ENCODE measurements at places on chromosomes 3 and 15.

- no peak for DNase-seq
Observed at GRCh38 chr3:54133196-54133595, 10.8 kb downstream of the CACNA2D3 start.

- peak; percentile 5 for DNase-seq
Observed at GRCh38 chr3:89098964-89099585, 8.3 kb upstream of the EPHA3 start.

- DNase-seq, result no peak
Observed at GRCh38 chr3:105834768-105835167, 34.0 kb downstream of the CBLB start.

DNA sequence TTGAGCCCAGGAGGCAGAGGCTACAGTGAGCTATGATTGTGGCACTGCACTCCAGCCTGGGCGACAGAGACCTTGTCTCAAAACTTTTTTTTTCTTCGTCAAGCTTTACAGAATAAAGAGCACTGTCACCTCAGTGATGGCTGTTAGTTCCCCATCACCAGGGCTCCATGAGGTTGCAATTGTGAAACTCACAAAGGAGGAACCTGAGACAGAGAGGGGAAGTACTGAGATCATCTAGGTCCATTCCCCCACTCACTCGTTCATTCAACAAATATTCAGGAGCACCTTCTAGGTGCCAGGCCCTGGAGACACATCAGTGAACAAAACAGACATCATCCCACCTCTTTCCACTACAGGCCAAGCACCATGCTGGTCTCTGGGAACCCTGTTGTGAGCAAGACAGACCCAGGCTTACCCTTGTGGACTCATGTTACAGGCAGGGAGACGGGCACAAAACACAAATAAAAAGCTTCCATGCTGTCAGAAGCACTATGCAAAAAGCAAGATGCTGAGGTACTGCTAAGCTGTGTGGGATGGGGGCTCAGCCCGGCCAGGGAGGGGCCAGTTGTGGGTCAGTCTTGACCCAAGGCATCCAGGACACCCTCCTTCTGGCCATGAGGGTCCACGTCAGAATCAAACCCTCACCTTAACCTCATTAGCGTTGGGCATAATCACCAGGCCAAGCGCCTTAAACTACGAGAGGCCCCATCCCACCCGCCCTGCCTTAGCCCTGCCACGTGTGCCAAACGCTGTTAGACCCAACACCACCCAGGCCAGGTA is 2.1 kb upstream of the RHO start:
- DNase-seq, result peak; percentile 14

- no peak for DNase-seq
Observed at GRCh38 chr3:139509631-139510030, 29.9 kb downstream of the RBP1 start.

DNA sequence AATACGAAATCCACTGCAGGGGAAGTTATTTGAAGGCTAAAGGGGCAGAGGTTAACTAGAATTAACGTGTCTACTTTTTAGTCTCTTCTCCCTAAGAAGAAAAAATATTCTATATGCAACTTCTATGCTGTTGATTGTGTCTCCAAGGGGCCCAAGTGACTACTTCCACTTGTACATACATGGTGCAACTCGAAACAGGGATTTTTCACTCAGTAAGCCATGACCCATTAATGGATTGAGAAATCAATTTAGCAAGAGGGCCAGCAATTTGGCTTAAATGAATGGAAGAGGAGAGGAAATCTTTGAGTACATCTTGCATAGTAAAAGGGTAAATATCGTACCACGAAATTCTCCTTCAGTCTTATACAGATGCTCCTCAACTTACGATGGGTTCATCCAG is 151.1 kb upstream of the HES1 start:
- DNase-seq, result no peak

GRCh38 chr15:74345051-74345450 is 22.4 kb downstream of the CYP11A1 start:
- no peak for DNase-seq

DNA sequence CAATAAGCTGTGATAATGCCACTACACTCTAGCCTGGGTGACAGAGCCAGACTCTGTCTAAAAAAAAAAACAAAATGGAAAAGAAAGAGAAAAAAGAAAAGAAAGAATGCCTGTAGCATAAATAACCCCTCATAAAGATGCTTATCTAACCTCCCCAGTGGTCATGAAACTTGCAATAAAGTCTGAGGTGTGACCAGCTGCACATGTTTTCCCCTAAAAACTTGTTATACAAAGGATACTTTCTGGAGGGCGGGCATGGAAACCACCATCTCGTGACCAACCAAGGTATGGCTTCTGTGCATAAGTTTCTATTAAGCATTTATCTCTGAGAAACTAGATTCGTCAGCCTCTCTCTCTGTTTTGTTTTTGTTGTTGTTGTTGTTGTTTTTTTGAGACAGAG is 21.8 kb downstream of the CCDC32 start:
- DNase-seq, result no peak

DNA sequence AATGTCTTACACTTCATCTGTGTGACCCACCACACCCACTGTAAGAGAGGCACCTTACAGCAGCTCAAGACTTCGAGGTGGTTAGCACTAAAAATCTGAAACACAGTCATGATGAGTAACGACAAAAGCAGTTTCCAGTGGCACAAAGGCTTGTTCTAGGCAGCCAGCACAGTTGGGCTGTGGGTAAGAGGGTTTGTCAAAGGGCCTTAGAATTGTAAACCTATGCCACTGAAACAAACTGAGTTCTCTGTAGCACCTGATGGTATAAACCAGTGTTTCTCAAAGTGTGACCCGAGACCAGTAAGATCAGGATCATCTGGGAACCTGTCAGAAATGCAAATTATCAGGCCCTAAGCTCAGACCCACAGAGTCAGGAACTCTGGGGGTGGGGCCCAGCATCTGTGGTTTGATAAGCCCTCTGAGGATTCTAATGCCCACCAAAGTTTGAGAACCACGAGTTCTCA is 36.5 kb downstream of the DAPK2 start:
- peak; percentile 6 for DNase-seq

GRCh38 chr3:128283421-128283820 is 130.1 kb downstream of the EEFSEC start:
- no peak for DNase-seq

DNA sequence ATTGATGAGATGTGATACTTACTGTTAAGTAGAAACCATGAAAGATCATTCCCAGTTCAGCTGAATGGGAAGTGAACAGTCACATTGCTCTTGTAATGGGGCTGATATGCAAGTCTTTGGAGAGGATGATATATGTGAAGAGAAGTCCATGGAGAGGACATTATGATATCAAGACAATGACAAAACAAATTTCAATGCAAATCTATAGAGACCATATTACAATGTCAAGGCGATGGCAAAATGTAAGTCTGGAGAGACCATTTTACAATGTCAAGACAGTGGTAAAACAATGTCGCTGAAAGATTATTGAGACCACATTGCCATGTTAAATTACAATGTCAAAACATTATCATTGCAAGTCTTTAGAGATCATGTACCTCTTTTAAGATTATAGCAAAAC is 277.1 kb upstream of the MEIS2 start:
- no peak for DNase-seq

GRCh38 chr3:81502236-81502635 is 259.2 kb downstream of the GBE1 start:
- no peak for DNase-seq

- DNase-seq, result peak; percentile 33
Observed at GRCh38 chr3:71724584-71725270, 475 bp downstream of the EIF4E3 start.

DNA sequence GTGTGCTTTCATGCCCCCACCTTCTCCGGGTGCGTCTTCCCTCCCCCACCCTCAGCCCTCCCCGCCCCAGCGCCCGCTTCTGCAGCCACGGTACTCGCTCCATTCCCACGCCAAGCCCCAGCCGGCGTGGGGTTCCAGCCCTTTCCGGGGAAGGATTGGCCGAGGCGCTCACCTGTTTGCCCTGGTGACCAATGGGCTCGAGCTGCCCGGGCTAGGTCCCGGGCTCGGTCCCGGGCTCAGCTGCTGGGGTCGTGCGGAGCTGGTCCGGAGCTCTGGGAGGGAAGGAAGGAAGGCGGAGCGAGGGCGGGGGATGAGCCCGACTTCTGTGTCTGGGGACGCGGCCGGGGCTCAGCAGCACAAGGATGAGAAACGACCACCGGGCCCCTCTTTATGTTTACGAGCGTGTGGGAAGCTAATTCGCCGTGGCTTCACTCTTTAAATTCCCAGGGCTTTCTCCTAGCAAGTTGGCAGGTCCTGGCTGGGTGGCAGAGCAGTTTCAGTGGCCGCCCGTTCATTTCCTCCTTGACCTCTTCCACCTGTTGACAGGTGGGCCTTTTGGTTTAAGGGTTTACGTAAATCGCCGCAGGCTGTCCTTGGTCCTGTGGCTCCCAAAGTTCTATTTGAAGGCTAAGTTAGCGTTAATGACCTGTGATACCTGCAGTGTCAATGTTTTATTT is at the start of gene IGSF10:
Gene IGSF10, minus strand, starts transcription at position 288 of the 677 bp plus-strand sequence. CDS start 2,352 bp downstream, outside the sequence.
- no peak for DNase-seq

DNA sequence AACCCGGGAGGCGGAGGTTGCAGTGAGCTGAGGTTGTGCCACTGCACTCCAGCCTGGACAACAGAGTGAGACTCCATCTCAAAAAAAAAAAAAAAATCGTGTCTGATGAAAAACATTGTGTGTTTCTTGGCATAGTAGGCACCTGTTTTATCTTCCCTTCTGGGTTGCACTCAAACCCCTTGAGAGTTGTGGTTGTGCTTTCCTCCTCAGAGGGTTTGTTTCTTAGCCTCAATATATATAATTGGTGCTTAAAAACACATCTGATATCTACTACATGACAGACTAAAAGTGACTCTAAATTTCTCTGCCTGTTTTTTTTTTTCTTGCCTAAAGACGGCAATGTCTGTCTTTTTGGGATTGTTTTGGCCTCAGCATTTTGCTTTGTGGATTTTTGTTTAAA is 7.6 kb downstream of the NR1D2 start:
- peak; percentile 26 for DNase-seq

DNA sequence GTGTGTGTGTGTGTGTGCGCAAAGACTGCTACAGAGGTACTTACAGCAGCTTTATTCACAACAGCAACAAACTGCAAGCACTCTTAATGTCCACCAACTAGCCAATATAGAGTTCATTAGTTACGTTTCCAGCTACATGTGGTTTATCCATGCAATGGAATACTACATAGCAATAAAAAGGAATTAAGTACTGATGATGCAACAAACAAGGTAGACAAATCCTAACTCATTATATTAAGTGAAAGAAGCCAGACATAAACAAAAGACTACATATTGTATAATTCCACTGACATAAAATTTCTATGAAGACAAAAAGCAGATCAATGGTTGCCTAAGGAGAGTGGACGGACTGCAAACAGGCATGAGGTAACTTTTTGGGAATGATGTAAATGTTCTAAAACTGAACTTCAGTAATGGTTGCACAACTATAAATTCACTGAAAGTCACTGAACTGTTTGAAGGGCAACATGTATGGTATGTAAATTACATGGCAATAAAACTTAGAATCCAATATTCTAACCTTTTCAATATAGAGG is 433.7 kb downstream of the SHQ1 start:
- DNase-seq, result no peak

DNA sequence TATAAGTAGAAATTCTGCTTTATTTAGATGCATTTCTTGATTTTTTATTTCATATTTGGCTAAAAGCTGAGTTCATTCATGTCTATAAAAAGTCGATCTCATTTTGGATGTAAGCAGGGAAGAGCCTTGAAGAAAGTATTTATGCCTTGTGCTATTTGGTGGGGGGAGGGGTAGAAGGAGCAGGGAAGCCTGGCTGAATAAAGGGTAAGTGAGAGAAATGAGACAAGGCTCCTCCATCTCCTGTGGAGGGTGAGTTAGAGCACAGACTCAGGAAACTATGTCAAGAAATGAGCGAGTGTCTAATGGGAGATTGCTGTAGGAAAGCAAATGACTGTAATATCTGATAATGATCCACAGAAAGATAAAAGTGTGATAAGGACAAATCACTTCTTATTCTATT is 121.8 kb upstream of the ATP11B start:
- no peak for DNase-seq

DNA sequence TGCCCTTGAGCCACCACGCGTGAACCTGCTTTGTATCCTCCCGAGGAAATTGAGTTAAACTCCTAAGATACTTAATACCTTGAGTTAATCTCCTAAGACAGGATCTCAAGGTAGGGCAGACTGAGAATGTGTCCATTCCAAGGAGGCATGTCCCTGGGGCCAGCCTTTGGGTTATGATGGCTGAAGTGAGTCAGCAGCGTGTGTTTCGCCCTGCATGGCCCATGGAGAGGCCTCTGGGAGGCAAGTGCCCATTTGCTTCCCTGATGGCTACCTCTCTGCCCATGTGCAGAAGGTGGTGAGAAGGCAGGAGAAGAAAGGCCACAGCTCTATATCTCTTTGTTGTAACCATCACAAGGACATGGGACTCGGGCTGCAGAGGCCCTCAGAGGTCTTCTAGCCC is 36.7 kb upstream of the LIMD1 start:
- DNase-seq, result no peak

DNA sequence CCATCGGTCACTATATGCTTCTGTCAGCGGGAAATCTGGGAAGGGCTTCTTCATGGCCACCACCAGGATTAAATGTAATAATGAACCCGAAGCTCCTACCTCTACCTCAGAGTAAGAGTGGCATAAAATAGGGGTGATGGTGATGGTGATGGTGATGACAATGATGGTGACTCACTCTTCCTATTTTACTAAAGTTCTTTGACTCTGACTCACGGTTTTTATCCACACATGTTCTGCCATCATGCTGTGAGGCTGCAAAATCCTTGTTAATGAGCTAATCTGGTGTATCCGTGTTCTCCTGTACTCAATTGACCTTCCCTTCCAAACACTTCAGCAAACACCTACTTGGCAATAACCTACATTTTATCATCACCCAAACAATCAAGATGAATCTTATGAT is 18.3 kb upstream of the FOXP1 start:
- DNase-seq, result no peak

DNA sequence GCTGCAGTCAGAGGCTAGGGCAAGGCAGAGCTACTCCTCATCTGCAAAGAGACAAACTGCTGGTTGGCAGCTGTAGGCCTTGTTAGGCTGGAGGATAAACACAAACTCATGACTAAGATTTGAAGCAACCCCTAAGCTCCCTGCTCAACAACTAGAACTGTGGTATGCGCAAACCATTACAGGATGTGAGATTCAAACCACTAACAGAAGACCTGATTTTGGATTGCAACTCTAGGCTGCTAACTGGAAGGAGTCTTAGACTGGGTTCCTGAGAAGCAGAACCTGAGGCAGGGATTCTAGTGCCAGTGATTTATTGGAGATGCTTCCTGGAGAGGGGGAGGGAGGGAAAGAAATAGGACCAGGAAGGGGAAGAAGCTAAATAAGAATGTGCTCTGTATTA is 22.5 kb downstream of the CCR4 start:
- DNase-seq, result no peak

DNA sequence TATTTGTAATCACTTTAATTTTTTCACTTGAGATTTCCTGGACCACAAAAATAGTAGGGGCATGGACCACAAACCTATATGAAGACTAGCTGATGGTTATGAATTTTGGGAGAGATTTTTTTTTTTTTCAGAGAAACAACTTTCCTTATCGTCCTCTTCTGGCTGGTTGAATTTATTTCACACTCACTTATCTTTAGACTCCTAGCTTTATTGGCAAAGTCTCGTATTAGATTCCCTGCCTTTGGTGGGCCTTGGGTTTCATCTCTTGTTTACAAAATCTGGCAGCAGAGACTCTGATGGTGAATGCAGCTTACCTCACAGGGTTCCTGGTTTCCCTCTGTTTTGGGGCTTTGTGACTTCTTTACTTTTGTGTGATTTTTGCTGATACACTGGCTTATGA is 44.5 kb upstream of the KIF23 start:
- no peak for DNase-seq

Data from CD4-positive, alpha-beta T cell treated with Interferon alpha-2 for 1 hour (primary cell).